NCI-H82 (cell line): ENCODE measurements at places on chromosomes 5 and 9.

- no peak for DNase-seq
Measured at GRCh38 chr9:135214706-135215105, 127.2 kb downstream of the OLFM1 start.

DNA sequence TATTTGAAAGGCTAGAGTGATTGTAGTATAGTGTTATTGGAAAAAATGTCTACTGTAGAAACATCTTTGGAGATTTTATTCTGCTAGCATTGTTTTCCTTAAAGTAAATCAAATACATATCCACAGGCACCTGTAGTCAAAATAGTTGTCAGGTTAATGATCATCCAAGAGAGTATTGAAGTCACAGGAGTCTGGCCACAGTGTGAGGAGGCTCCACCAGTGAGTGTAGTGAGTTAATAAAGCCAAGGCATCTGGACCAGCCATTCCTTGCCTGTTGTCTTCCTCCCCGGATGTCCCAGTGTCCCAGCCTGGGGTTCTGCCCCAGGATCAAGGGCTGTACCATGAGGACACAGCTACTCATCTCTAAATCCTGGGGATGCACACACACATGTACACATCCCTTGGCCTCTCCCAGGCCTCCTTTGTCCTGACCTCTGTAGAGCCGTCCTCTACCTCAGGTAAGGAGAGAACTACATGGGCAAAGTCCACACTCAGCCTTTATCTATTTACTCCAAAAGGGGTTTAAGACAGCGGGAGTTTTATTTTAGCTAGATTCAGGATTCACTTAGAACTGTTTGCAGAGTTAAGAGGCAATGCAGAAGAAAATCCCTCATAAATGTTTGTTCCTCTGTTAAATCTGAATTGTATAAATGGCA lies 3.7 kb downstream of the PIK3R1 start:
- DNase-seq: no peak

DNA sequence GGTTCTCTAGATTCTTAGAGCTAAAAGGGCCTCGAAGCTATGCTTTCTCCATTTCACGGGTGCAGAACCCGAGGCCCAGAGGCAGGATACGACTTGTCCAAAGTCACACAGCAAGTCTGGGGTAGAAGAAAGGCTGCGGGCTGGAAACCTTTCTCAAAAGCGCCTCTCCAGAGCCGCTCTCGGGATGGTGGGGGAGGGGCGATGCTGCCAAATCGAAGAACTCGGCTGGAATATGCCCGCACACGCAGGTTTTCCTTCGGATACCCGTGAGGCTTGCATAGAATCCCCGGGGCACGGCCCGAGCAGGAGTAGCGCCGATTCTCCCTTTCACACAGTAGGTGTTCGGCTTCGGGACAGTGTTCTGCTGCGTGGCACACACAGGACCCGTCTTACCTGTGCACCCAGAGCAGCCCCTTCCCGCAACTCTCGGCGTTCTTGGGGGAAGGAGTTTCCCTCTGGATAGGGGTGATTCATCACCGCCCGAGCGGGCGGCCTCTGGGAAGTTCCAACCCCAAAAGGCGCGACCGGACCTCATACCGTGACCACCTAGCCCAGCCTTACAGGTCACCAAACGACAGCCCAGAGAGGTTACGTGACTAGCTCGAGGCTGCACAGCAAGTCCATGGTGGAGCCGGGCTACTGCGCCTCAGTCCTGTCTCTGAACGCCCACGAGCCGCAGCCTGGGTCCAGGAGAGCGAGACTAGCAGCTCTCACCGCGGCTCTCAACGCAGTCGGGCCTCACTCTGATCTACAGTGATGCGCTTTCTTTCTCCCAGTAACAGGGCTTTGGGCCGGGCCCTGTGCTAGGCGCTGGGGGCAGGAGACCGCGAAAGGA lies 4.1 kb downstream of the PAX5 start:
- no peak for DNase-seq

- no peak for DNase-seq
Measured at GRCh38 chr5:146302406-146302805, 36.2 kb upstream of the POU4F3 start.

GRCh38 chr5:170896779-170897178 lies 35.0 kb downstream of the RANBP17 start:
- no peak for DNase-seq

GRCh38 chr5:89128092-89128491 lies 245.1 kb upstream of the MEF2C start:
- DNase-seq: no peak
